WTC11 (cell line): ENCODE measurements at places on chromosomes 12 and 14. TPM values are rescaled to one million over a fixed set of nuclear protein-coding genes. Genes with fewer than 3 reads are reported as not detected.

Gene NINJ2
- 0.41 to 0.73 TPM (median 0.42 TPM) in 3 replicates for total RNA-seq

Gene OR10P1
- not detected in 3 replicates for total RNA-seq

Gene HOXC9
- total RNA-seq = not detected in 3 replicates

Gene PRKD1
- 5.8 to 7.6 TPM (median 6.1 TPM) in 3 replicates for total RNA-seq

Gene MGP
- 0.32 to 0.96 TPM (median 0.66 TPM) in 3 replicates for total RNA-seq

Gene RPGRIP1
- total RNA-seq = 0.41 to 0.71 TPM (median 0.50 TPM) in 3 replicates

Gene KRT6B
- total RNA-seq = not detected in 3 replicates

Gene E2F7
- 19.8 to 28.4 TPM (median 22.3 TPM) in 3 replicates for total RNA-seq

Gene HOXC12
- not detected in 3 replicates for total RNA-seq

Gene GPR135
- 1.6 to 1.7 TPM (median 1.7 TPM) in 3 replicates for total RNA-seq

Gene DDX55
- 35.0 to 45.5 TPM (median 44.2 TPM) in 3 replicates for total RNA-seq

Gene TRIP11
- total RNA-seq = 32.9 to 36.5 TPM (median 34.4 TPM) in 3 replicates

Gene DYNC1H1
- total RNA-seq = 382 to 438 TPM (median 392 TPM) in 3 replicates

Gene EMP1
- 0.66 to 1.4 TPM (median 1.4 TPM) in 3 replicates for total RNA-seq

Gene TCL1A
- total RNA-seq = 1.1 to 2.9 TPM (median 2.8 TPM) in 3 replicates

Gene COCH
- 9.4 to 10.6 TPM (median 10.2 TPM) in 3 replicates for total RNA-seq

Gene RNASE7
- total RNA-seq = not detected in 3 replicates

Gene KRT86
- 0.11 to 0.18 TPM in 2 of 3 replicates, not detected in the other for total RNA-seq

Gene FBLN5
- 2.7 to 4.0 TPM (median 3.6 TPM) in 3 replicates for total RNA-seq

Gene TPPP2
- 0.35 to 0.60 TPM in 2 of 3 replicates, not detected in the other for total RNA-seq

Gene CHGA
- 8.5 to 17.2 TPM (median 17.1 TPM) in 3 replicates for total RNA-seq

Gene TSPAN19
- total RNA-seq = 0.23 to 0.53 TPM in 2 of 3 replicates, not detected in the other

Gene CCDC85C
- 28.7 to 35.8 TPM (median 30.4 TPM) in 3 replicates for total RNA-seq

Gene PTPRR
- total RNA-seq = 0.46 to 0.69 TPM (median 0.60 TPM) in 3 replicates

Gene PTPRQ
- total RNA-seq = not detected in 3 replicates
